Spleen (tissue), 13 donors: ENCODE measurements at places on chromosomes 2 and 18.

GRCh38 chr18:35089382-35089781 lies 48.2 kb downstream of the MAPRE2 start:
- DNase-seq: no peak

DNA sequence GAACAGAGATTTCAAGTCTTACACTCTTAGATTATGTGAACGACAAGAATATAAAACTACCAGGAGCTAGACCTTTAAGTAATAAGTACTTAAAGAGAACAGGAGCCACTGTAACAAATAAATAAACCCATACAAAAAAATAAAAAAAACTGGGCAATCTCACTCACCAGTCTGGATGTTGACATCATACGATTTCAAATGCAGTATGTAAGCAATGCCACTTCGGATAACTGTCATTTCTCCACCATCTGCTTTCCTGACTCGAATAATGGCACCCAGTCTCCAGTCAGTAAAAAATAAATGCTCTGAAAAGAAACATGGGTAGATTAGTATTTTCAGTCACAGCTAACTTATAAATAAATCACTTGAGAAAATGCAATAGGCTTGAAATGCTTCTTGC lies 115.1 kb downstream of the LRP2 start:
- DNase-seq: no peak

DNA sequence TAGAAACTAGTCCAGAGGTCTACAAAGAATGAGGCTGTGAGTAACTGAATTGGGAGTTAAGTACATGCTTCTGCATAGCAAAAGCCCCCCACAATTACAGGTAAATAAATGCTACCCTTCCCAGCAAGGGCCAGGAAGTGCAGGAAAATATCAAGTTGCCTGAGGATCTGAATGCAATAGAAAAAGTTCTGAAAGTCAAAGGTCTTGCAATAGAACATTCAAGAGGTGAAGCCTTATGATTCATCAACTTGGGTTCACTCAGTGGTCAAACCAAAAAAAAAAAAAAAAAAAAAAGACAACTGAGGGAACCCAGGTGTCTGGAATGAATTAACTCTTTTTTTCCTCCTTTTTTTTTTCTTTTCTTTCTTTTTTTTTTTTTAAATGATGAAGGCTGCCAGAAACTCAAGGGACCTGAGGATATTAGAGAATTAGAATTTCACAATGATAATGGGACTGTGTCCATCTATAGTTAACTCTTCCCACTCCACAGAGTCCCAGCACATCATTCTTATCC lies 42.9 kb upstream of the RFX8 start:
- no peak for DNase-seq

DNA sequence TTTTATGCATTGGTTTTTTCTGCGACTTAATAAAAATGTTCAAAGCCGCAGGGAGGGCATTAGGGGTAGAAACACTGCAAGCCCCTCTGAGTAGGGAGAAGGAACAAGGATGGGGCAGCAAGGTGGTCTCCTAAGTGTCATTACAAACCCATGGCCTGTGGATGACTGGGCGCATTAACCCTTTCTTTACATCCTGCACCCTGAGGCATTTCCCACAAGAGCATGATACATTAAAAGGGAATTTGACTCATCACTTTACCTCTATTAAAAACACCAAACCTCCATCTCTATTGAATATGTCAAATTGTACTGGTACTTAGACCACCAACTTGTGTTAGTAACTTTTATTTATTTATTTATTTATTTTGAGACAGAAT lies 112.5 kb downstream of the VIT start:
- DNase-seq: no peak

- no peak for DNase-seq
These were observed 833.1 kb upstream of the NXPH2 start for GRCh38 chr2:139613264-139613663.
